ENCODE measurements at places on chromosomes 6 and 20.

GRCh38 chr6:168231393-168231957 lies 88.1 kb downstream of the DACT2 start:
- no peak for DNase-seq

- no peak for DNase-seq
These were observed 57.9 kb downstream of the HLA-A start for GRCh38 chr6:30000156-30000791.

DNA sequence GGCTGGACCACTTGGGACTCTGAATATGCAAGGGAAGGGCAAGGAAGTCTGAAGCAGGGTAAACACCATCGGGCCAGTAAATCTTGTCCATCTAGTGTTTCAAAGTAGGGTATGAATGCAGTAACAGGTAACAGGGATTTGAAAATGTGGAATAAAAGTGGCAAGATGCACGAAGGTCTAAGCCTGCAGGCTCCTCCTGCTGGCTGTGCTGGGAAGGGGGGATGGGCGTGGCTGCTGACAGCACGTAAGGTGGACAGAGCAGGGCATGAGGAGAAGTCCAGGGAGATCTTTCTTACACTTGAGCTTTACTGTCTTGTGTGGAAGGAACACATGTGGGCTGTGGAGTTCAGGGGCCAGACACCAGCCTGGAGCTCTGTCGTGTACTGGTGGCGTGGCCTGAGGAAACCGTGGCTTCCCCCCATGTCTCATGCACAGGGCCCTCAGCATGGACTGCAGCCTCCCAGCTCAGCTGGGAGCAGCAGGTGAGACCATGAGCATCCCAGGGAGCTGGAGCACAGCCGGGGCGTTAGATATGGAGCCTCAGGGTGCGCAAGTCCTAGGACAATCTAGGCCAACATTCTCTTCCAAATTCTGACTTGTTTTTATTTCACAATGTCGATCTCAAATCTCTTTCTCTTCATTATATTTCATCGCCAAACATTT lies 84.5 kb downstream of the SLC22A23 start:
- no peak for DNase-seq

- DNase-seq: no peak
These were observed 342.0 kb downstream of the TPBG start for GRCh38 chr6:82705579-82705978.

- no peak for DNase-seq
These were observed 212.7 kb downstream of the COL12A1 start for GRCh38 chr6:74993136-74993535.

DNA sequence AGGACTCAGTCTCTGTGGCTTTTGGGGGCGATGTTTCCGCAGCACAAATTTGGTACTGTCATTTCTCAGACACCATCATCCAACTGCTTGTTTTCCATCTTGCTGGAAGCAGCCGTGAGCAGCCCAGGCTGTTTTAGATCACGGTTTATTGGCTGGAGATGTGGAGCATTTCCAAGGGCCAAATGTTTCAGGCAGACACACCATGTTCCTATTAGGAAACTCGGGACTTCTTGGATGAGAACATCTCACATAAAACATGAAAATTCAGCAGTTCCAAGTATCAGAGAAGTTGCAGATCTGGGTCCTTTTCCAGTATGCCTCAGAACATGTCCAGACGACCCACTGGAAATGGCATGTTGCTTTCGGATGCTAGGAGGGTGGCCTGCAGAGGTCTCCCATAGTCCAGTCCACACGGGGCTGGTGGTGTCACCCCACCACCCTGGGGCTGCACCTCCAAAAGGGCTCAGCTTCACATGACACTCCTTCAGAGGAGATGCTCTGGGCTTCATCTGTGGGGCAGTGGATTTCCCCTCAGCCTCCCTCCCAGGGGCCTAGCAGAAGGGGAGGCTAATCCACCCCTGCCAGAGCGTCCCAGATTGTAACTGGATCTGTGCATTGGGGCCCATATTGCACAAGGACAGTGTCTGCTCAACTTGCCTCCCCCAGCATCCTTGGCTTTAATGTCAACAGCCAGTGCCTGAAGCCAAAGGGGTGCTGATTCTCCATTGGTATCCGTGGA lies 176.3 kb downstream of the SCP2D1 start:
- no peak for DNase-seq

- DNase-seq: no peak
These were observed 5.5 kb upstream of the DLL1 start for GRCh38 chr6:170296423-170296745.

DNA sequence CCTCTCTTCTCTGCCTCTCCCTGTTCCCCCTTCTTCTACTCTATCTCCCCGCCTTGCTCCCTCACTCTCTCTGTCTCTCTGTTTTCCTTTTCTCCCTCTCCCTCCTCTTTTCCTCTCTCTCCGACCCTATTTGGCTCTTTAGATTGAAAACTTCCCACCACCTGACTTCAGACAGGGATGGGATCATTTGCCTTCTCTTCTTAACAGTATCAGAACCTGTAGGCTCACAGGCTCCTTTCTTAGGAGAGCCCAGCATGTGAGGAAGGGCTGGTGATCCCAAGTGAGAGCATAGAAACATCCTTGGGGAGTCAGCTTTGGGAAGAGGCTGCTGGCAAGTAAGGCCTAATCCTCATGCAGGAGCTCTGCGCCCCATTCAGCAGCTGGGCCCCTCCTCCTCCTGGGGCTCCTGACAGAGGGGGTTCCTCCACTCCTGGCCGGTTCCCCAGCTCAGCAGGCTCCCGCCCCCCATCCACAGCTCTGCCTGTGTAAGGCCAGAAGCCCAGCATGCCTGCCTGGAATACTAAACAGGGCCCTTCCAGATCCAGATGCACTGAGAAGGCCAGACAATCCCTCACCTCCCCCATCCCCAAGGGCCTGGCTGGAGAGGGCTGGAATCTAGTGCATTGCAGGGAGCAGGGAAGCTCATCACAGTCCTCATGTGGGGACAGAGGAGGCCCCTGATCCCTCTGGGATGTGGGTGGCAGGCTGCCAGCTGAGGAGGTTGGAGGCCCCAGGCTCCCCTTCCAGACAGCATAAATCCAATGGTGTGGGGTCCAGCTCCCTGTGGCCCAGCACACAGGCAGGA lies 93.4 kb downstream of the PTPRT start:
- DNase-seq: no peak

DNA sequence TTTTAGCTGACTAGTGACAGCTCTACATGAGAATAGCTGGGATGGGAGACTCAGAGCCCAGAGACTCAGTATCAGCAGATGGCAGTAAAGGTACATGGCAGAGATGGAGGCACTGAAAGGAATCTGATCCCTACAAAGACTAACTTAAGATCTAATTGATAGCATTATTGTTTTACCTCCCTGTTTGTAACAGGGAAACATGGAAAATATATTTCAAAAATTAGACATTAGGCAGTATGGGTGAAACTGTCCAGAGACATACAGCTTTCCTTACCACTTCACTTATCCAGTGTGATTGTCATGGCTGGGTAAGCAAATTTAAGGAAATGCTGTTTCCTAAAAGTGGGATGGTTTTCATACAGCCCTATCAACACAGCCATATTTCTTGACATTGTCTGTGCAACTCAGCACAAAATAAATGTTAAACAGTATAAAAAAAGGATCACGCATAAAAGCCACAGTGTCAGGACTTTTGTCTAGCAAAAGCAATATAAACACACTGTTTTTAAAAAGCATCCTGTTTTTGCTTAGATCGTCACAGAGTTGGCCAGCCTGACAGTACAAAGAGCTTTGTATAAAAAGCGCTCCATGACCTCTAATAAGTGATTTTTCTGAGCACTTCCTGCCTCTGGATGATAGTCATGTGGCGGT lies 376.9 kb downstream of the PHF3 start:
- no peak for DNase-seq

- no peak for DNase-seq
These were observed 379.5 kb upstream of the POU3F2 start for GRCh38 chr6:98454809-98455322.

DNA sequence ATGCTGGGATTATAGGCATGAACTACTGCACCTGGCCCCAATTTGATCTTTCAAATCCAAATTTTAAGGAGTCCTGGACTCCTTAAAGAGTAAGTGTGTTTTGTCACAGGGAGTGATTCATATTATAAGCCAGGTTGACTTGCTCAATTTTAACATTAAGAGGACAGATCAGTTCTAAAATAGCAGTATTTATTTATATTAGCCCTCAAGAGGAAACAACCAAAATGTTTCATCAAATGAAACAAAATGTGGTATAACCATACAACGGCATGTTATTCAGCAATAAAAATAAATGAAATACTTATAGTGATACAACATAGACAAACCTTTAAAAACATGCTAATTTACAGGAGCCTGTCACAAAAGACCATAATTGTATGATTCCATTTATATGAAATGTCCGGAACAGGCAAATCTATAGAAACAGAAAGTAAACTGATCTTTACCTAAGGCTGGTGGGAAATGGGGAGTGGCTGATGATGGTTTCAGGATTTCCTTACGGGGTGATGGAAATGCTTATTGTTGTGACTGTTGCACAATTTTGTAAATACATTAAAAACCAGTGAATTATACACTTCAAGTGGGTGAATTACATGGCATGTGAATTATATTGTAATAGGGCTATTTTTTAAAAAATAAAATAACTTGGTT lies 637.4 kb downstream of the MMUT start:
- no peak for DNase-seq

DNA sequence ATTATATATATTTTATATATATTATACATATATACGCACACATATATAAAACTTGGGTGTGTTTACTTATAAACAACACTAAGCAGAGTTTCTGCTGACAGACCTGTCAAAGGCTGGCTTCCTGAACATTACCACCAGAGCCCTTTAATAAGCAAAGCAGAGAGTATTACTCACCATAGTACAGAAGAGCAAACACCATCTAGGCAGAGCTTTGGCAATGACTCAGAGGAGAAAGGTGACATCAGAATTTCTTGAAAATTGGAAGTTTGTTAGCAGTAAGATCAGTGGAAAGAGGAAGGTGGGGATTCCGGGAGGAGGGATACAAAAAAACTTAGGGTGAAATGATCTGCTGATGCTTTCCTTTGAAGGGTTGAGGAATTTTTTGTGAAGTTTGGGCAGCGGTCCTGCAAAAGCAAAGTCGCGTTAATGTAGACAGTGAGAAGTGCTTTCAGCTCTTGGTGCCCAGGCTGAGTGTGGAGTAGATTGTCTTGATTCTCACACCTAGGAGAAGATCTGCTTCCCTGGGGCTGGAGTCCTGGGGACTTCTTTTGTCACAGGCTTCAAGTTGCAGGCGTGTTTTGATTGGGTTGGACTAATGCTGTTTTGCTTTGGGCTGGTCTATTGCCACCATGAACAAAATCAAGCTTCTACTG lies 109.6 kb upstream of the BACH2 start:
- no peak for DNase-seq

DNA sequence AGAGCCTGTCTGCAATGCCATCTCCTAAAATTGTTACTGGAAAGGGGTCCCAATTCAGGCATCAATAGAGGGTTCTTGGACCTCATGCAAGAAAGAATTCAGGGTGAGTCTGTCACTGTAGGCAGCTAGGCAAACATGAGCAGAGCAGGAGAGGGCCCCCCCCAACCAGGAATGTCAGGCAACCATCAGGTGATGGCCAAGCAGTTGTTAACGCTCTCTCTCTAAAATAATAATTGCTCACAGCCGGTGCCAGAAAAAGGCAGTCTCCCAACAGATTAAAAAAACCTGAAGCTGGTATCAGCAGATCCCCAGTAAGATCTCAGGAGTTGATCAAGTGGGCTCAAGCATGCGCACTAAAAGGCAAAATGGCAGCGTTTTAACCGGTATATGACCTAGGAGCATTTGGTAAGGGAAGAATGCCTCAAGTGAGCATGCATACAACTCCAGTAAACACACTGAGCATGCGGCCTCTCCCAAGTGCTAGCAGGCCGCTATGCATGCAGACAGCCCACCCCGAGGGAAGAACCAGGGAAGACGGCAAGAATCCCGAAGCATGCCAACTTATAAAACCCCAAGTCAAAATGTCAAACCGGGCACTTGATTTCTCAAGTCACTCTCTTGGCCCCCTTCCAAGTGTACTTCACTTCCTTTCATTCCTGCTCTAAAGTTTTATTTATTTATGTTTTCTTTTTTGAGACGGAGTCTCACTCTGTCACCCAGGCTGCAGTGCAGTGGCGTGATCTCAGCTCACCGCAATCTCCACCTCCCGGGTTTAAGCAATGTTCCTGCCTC lies 44.0 kb upstream of the RNGTT start:
- DNase-seq: no peak

DNA sequence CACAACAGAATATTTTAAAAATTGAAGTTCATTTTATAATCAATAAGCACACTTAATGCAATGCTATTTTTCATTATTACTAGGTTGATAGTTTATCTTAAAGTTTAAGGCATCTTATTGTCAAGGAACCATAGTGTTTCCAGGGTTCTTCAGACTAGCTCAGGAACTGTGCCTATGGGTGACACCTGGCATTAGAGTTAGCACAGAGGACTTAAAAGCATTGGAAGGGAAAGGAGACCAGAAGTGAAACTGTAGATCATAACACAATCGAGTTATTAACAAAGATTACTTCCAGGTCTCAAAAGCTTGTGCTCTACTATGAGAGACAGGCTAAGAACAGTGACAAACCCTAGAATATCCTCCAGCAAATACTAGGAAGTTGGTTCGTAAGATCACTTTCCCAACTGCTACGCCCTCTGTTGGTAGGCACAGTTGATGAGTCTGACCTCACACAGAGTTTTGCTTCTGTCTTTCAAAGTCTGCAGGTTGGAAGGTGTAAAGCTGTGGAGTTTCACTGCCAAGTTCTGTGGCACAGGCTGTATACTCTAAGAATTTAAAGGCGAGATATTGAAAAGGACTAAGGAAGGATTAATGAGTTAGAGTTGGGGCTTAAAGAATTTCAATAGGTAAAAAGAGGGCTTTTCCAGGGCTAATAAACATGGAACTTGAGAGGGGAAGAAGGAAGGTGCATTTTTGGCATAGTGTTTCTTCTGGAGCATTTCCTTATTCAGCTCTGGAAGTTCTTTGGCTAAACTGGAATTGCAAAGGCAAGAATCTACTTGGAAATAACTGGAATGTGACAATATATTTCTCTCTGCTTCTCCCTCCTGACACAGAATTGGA lies 531.3 kb upstream of the JAG1 start:
- DNase-seq: no peak

DNA sequence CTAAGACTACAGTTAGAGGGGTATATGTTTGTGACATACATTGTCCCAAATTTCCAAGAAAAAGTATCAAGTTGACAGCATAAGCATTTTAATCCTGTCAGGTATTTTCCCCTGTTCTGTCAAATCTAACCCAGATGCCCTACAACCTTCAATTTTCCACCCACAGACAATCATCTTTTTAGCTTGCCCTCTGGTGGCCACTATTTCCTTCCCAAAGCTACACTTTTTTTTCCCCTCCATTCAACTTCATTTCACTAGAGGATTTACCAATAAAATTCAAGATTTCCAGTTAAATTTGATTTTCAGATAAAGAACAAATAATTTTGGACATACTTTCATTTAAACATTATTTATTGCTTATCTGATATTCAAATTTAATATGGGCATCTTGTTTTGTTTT lies 286.6 kb downstream of the TENT5A start:
- DNase-seq: no peak

DNA sequence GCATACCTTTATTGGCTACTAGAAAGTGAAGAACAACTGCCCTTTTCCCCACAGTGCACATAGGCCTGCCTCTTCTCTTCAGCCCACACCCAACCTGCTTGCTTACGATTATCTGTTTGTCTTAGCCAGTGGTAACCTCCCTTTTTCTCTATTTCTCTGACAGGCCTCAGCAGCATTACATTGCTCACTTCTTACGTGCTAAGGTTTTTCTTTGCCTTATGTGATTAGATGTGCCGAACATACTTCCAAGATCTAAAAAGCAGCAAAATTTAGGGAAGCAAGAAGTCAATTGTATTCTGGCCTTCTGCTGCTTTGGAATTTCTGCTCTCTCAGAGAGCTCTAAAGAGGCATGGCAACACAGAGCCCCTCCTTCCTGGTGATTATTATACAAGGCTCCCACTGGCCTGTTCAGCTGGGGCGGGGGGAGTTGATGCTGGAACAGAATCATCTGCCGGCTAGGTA lies 7.0 kb downstream of the B4GALT5 start:
- DNase-seq: no peak

Measured in activated CD4-positive, CD25-positive, alpha-beta regulatory T cell (primary cell).